ENCODE measurements at places on chromosomes 2 and 18. TPM values are rescaled to one million over a fixed set of nuclear protein-coding genes. Genes with fewer than 3 reads are reported as not detected.

DNA sequence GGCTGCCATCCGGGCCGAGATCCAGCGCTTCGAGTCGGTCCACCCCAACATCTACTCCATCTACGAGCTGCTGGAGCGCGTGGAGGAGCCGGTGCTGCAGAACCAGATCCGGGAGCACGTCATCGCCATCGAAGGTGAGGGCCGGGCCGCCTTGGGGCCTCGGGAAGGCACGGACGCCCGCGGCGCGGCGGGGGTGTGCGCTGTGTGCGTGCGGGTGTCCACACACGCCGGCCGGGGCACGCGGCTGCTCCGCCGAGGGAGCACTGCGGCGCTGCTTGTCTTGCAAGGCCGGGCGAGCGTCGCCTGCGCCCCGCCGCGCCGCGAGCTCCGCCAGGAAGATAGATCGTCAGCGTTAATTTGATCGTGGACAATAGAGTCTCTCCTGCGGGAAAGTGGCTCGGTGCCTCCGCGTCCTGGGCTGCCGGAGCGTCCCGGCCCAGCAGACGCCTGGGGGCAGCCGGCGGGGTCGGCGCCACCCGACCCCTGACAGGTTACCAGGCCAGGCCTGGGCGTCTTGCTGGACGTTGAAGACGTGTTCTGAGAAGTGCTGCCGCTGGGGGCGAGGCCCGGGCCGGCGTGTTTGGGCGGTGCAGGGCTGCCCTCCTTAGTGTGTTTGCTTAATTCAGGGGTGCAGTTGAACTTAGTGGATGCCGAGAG, 1.0 kb downstream of the AGAP1 start:
- H3K36me3 ChIP-seq, result peaks cover 3% of the 10 kb centered on the region
- peaks cover 31% of the 10 kb centered on the region for H3K4me1 ChIP-seq
- H3K4me3 ChIP-seq, result peak overlapping the region; percentile 84
- peaks cover 2% of the 10 kb centered on the region for H3K27me3 ChIP-seq

- no peak for DNase-seq
- H3K27ac ChIP-seq, result peak overlapping the region; percentile 99
- peak overlapping the region; percentile 73 for H3K4me3 ChIP-seq
- no peaks in the 10 kb centered on the region for H3K27me3 ChIP-seq
- peaks cover 2% of the 10 kb centered on the region for H3K36me3 ChIP-seq
Observed at GRCh38 chr2:317501-318424, 29.9 kb upstream of the ALKAL2 start.

GRCh38 chr2:174858745-174859144, 94.5 kb upstream of the CHRNA1 start:
- H3K4me3 ChIP-seq, result no peak overlapping the region
- H3K4me1 ChIP-seq, result peaks cover 7% of the 10 kb centered on the region
- H3K27me3 ChIP-seq, result no peaks in the 10 kb centered on the region
- H3K36me3 ChIP-seq, result no peaks in the 10 kb centered on the region
- no peak overlapping the region for H3K27ac ChIP-seq

GRCh38 chr2:60804473-60804872, 48.4 kb downstream of the PAPOLG start:
- H3K27me3 ChIP-seq, result no peaks in the 10 kb centered on the region
- H3K27ac ChIP-seq, result no peak overlapping the region
- H3K4me3 ChIP-seq, result no peak overlapping the region
- peaks cover 6% of the 10 kb centered on the region for H3K4me1 ChIP-seq
- DNase-seq, result no peak

GRCh38 chr18:28114472-28114871, 62.5 kb downstream of the CDH2 start:
- peak overlapping the region; percentile 93 for H3K27ac ChIP-seq
- H3K4me1 ChIP-seq, result peaks cover 82% of the 10 kb centered on the region
- peak overlapping the region; percentile 9 for H3K4me3 ChIP-seq
- no peak for DNase-seq

The MARCHF4 gene
- 1.4 TPM for total RNA-seq

The POU3F3 gene
- 7.7 TPM for total RNA-seq
